ENCODE measurements at places on chromosomes 3 and 15.

GRCh38 chr15:23384371-23384770 is 29.8 kb downstream of the GOLGA8S start:
- DNase-seq = no peak

GRCh38 chr3:66583424-66584040 is 82.7 kb upstream of the LRIG1 start:
- DNase-seq = no peak

- no peak for DNase-seq
Observed at GRCh38 chr3:23304424-23304823, 101.3 kb downstream of the UBE2E2 start.

- DNase-seq = no peak
Observed at GRCh38 chr3:47149339-47149933, 14.5 kb downstream of the SETD2 start.

DNA sequence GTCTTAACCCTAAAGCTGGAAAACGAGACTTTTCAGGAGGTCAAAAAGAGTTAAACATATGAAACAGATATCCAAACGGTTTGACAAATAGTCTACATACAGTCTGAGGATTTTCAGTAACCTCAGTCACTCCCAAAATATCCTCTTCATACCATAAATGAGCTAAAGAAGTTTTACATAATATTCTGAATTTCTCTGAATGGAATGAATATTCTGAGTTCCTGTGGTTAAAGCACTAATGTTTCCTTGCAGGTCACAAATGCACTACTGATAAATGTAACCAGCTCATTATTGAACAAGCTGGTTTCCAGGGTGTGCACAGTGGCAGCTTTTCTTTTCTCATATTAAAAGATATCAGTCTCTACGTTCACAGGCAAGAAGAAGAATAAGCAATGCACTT is 137.4 kb upstream of the POU1F1 start:
- no peak for DNase-seq

DNA sequence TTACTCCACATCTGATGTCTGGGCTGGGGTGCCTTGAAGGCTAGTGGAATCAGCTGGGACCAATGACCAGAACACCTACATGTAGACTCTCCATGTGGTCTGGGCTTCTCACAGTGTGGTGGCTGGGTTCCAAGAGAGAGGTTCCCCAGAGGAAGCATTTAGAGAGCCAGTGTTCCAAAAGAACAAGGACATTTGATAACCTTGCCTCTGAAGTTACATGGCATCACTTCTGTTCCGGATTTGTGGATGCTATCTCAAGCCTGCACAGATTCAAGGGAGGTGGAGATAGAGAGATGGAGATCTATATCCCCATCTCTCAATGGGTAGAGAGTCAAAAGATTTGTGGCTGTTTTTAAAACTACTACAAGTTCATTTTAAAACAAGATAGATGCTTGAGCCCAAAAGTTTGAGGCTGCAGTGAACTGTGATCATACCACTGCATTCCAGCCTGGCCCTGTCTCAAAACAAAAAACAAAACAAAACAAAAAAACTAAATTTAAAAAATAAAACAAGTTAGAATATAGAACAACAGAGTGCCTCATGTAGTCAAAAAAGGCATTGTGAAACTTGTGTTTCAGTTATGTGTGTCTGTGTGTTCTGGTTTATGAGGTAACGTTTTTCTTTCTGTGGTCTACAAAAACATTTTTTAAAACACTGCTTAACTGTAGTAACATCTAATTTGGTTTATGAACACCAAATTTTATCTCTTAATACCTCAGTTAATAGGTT is 44.8 kb downstream of the PDE8A start:
- DNase-seq = no peak

DNA sequence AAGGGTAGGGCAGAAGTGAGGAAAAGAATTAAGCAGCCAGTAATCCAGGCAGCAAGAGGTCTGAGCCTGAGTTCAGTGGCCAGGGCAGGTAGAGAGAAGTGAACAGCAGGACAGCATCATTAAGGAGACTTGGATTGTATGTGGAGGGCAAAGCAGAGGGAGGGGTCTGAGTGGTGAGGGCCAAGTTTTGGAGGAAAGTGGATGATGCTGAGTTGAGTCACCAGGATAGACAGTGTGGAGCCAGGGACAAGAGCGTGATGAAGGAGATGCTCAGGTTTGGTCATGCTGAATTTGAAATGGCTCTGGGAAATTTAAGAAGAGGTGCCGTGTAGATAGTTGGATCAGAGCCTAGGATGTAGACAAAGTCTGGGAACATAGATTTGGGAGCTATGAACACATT is 93.1 kb downstream of the ARHGEF26 start:
- DNase-seq = no peak

DNA sequence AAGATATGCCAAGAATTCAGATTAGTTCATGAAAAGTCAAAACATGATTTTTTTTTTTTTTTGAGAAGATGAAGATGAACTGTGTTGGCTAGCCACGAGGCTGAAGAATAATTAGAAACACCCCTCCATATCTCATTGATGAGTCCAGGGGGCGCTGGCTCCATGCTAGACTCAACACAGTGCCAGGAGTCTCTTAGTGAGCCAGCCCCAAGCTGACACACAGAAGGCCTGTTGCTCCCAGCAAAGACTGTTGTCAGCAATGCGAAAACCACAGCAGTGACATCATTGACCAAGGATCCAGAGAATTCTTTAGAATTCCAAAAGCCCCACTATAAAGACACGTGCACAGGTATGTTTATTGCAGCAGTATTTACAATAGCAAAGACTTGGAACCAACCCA is 185.2 kb downstream of the ANXA2 start:
- DNase-seq = peak; percentile 10

GRCh38 chr3:47646362-47646761 is 67.7 kb upstream of the CSPG5 start:
- DNase-seq = no peak

DNA sequence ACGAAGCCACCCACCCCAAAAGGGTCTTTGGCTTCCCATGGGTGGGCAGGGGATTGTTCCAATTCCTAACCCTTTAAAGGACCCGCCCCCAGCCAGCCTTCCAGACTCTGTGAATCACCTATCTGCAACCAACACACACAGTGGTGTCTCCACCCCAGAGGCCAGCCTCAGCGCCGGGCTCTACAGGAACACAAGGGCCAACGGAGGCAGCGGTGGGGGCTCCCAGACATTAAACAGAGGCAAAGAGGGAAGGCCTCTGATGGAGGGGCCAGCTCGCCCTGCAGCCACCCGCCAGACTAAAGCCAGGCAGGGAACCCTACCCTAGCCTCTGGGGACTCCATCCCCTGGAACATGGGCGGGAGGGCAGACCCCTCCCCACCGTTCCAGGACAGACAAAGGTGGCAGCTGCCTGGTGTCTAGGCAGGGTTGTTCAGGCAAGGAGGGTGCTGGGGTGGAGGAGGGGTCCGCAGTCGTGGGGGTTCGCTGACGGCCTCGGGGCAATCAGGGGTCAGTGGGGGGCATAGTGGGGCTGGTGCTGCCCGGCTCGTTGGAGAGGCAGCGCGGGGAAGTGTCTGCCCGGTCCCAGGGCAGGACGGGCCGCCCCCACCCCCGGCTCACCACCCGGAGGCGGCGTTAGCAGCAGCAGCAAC is 448 bp downstream of the SHISA5 start:
- DNase-seq = no peak

DNA sequence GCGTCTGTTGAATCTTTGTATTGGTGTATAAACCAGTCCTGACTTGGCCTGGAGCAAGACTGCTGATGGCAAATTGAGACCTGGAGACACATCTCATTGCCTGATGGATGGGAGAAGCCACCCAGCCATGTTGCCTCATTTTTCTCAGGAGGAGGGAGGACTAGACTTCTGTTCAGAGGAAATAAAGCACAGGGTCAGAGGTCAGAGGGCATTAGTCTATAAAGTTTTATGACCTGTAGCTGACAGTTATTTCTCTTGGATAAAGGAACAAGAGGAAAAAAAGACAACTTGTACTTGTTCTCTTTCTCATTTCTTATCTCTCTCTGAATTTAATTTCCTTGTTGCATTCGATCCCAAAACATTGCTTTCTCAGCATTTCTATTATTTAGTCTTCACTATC is 775.9 kb downstream of the SQOR start:
- no peak for DNase-seq

DNA sequence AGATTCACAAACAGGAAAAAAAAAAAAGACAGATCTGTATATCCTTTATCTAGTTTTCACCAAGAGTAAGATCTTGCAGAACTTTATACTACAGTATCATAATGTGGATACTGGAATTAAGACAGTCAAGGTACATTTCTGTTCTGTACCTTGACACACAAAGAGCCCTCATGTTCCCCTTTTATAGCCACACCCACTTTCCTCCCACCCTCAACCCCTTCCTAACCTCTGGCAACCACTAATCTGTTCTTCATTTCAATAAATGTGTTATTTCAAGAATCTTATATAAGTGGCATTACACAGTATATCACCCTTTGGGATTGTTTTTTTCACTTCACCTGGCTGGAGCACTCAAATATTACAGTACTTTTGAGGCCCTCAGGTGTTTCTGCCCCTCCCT is 3.6 kb upstream of the RAB6B start:
- DNase-seq = no peak

DNA sequence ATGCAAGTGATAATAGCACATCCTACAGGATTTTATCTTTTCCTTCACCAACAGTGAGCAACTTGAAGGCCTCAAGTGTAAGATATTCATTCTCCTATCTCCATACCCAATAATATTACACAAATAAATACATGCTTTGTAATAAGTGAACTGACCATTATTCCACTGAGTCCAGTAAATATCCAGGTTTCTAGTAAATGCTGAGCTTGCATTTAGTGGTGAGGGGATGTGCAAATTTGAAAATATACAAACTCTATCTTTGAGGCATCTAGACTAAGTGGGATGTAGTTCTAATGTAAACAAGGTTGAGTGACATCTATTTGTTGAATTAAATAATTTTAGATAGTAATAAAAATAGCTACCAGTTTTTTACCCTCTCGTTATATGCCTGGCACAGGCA is 587.6 kb upstream of the IL12A start:
- no peak for DNase-seq

- DNase-seq = no peak
Observed at GRCh38 chr3:47359323-47359722, 21.5 kb upstream of the PTPN23 start.

DNA sequence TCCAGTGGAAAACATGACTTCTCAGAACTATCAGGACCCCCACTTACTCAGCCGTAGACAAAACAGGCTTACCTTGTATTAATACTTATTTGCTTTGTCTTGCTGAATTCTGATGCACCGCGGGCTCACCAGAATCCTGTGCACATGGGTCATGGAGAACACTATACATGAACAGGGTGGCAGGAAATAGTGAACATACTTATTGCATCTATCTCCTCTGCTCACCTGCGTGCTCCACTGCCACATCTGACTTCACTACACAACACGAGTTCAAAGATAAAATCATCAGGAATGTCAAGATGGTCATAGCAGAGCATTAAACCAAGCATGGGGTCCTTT is 10.7 kb upstream of the MAPK6 start:
- no peak for DNase-seq

DNA sequence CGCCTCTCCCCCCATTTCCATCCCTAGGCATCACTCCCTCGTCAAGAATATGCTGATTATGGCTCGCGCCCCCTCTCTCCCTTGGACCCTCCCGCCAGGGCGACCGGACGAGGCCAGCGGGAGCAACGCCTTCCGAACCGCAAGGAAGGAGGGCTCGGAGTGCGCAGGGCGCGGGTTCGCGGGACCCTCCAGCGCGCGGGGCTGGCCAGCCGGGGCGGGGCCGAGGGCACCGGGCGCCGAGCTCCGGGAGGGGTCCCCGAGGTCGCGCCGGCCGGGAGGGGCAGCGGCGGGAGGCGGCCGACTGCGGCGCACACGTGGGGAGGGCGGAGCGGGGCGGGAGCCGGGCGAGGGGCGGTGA is 483 bp downstream of the EHD4 start:
- DNase-seq = no peak

DNA sequence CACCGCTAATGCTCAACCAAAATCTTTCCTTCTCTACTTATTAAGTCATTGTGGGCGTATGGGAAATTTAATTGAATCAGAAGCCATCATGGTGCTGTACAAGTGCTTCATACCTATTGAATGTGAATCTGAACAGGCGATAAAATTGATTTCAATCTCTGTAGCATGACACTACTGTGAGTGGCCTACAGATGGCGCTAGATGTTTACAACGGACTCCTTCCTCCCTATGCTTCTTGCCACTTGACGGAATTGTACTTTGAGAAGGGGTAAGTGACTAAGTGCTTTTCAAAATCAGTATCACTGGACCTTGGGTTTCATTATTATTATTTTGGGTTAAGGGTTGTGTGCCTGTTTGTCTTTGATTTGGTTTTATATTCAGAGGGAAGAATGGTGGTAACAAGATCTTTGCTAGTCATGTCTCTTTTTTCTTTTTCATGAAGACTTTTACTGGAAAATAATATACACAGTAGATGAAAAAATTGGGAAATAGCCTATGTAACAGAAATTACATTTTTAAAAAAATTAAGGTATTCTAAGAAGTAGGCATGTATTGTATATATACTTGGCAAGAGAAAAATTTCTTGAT is 35.4 kb downstream of the ACP3 start:
- DNase-seq = peak; percentile 67
